ENCODE measurements at places on chromosomes 16 and 17. TPM values are rescaled to one million over a fixed set of nuclear protein-coding genes. Genes with fewer than 3 reads are reported as not detected.

The DNAI2 gene
- polyA plus RNA-seq: 5.3 TPM

DNA sequence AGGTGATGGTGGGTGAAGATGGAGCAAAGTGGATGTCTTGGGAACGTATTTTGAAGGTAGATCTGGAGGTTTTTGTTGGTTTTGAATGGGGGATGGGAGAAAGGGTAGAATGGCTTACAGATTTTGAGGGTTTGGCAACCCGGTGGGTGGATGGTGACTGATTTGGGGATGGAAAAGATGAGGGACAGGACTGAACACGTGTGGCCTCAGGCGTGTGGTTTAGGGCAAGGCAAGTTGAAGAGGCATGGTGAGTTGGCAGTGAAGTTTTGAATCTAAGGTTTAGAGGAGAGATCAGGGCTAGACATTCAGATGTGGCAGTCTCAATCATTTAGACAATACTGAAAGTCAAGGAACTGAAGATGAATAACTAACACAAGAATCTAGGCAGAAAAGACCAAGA is 5.0 kb upstream of the DCTPP1 start:
- DNase-seq: no peak

The UNC13D gene
- 34.3 TPM for polyA plus RNA-seq

DNA sequence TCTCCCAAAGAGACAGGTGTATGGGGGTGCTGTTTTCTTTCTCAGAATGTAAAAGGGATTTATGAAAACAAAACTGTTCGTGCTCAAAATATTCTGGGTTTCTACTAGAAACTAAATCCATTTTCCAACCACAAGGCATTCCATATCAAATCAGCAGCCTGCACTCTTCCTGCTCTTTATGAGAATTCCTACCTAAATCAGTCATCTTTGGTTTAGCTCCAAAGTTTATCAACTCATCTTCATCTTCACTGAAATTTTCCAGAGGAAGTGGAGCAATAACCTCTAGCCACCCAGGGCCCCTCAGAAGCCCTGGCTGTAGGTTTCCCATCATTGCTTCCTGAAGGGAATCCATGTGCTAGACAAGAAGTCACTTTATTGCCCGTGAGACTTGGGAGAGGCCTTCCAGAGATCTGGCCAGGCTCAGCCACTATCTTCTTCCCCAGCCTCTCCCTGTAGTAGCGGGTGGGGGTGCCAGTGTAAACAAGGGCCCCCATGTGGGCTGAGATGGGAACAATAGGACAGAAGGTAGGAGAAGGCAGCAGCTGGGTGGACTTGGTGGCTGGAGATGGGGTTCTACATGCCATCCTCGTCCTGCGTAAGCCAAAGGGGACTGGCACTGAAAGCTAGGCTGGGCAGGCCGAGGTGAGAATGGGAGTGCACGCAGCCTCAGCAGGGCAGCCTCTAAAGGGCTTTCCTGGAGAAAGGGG is 22.0 kb upstream of the ALDH3A1 start:
- DNase-seq: no peak

- DNase-seq: no peak
Observed at GRCh38 chr17:4548061-4548461, 7.1 kb downstream of the MYBBP1A start.

- no peak for DNase-seq
Observed at GRCh38 chr17:81371910-81372760, 23.1 kb upstream of the BAHCC1 start.

DNA sequence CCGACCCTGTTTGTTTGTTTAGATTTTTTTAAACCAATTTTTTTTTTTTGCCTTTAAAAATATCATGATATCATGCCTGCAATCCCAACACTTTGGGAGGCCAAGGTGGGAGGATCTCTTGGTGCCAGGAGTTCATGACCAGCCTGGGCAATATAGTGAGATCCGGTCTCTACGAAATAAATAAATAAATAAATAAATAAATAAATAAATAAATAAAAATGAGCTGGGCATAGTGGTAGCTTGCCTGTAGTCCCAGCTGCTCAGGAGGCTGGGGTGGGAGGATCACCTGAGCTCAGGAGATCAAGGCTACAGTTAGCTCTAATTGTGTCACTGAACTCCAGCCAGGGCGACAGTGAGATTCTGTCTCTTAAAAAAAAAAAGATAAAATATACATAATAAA is 8.1 kb upstream of the IGF2BP1 start:
- DNase-seq: no peak

The TMIGD1 gene
- not detected for polyA plus RNA-seq

GRCh38 chr17:79009397-79010303 is at the start of gene CANT1:
TSS of gene CANT1 (minus strand) at chr17:79009764. CDS start at chr17:78997622, 12,142 bp downstream.
- DNase-seq: peak; percentile 91

- peak; percentile 45 for DNase-seq
Observed at GRCh38 chr16:72400257-72401083, 228.5 kb upstream of the PMFBP1 start.

The SPATA22 gene
- polyA plus RNA-seq: 1.1 TPM

DNA sequence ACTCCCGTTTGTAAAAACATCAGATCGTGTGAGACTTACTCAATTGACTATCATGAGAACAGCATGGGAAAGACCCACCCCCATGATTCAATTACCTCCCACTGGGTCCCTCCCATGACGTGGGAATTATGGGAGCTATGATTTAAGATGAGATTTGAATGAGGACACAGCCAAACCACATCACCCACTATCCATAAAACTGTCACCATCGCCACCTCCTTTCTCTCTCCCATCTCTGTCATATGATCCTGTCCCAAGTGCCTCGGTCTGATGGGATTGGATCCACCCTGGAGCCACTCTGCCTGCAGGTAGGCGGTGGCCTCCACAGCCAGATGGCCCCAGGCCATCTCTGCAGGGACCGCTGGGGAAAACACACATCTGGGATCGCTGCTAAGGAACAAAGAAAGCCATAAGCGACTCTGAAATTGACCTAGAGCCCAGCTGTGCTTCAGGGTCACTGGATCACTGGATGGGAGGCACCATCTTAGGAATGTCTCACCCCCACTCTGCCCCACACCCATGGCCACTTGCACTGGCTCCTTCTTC is 61.2 kb downstream of the TMEM186 start:
- DNase-seq: no peak

The RAC3 gene
- 15.0 TPM for polyA plus RNA-seq

- DNase-seq: no peak
Observed at GRCh38 chr17:866568-867103, 84.5 kb downstream of the MRM3 start.

Data from right lung (tissue), 10 donors.